ENCODE measurements at places on chromosomes 1 and 21.

- peak; percentile 82 for DNase-seq
Measured at GRCh38 chr1:960363-961131, at the start of gene KLHL17. TSS of gene KLHL17 (plus strand) at chr1:960584. CDS start at chr1:960694, 110 bp downstream.

GRCh38 chr1:71834601-71835441 lies 447.5 kb downstream of the NEGR1 start:
- DNase-seq = no peak

DNA sequence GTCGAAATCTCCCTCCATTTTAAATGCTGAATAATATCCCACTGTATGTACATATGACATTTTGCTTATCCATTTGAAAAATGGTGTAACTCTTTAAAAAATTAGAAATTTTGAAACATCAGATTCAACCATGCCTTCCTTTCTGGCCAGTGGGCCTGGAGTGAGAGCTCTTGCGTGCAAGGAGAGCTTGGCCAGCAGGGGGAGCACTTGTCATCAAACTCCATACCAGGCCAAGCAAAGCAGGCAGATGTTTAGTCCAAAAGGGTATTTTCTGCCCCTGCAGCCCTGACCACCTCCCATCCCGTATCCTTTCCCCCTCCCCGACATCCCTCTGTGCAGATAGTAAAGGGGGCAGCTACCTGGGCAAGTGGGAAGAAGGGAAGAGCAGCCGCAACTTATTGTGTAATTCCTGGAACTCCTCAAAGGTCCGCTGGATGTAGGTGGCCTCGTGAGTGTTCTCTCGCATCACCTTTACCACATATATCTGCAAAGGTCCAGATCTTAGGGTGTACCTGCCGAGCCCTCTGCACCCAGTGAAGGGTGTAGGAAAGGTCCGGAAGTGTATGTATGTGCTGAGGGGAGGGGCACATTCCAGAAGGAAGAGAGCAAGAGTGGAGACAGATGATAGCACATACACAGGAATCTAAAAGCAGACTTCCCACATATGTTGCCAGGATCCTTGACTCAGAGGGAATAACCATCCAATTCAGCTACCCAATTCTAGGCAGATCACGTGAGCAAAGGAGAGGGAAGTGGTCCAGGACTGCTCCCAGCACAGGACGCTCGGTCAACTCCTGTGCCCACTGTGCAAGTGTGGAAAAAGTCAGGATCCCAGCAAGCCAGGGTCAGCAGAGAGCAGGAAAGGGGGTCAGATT lies 19.9 kb upstream of the PPP1R15B start:
- DNase-seq = peak; percentile 81

- no peak for DNase-seq
Measured at GRCh38 chr1:159141584-159142390, 29.6 kb upstream of the CADM3 start.

DNA sequence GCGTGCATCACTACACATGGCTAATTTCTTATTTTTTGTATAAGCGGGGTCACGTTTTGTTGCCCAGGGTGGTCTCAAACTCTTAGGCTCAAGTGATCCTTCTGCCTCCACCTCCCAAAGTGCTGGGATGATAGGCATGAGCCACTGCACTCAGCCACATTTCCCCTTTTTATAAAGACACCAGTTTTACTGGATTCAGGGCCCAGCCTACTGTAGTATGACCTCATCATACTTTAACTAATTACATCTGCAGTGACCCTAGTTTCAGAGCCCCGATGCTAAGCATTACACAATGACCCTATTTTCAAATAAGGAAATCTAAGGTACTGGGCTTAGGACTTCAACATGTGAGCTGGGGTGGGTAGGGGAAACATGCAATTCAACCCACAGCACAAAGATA lies 31.8 kb upstream of the ENAH start:
- no peak for DNase-seq

DNA sequence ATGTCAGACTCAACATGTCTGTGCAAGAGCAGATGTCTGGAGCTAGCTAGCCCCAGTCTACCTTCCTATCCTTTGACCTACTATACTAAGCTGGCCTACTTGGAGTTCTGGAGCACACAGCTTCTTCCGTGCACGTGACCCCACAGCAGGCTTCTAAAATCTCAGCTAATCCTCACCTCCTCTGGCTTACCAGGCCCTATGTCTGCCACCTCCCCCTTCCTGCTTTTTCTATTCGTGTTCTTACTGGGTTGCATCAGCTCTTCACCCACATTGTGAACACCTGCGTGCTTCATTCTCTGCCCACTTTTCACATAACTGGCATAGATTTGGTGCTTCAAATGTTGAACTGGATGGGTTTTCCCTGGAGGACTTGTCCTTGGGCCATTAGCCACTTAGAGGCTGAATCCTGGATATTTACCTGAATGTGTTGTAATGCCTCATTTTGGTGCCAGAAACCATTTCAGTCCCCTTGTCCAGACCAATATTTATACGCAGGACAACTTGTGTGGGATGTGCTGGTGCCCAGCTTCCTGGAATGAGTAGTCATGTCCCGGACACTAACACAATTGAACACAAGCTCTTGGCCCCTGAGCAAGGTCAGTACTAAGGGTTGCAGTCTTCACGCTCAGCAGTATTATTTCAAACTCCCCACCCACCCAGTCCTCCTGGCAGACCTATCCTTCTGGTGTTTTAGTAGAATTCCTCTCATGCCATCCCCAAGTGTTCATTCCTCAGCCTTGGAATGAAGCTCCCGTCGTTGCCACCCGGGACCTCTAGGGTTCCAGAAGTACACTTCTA lies 24.0 kb downstream of the TENT5C start:
- no peak for DNase-seq

DNA sequence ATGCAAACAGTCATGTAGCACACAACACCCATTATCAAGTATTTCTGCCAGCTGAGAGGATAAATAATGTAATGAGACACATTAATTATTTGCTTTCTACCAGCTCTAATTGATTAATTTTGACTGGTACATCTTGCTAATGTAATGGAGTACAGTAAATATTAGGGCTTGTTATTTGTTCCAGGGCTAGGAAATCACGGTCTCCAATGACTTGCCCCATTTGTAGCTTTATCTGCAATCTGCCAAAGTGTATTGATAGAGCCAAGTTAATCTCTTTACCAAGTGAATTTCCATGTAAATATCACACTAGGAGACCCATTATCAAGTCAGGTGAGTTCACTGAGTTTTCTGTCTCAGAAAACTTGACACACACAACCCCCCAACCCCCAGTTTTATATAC lies 55.1 kb downstream of the RGS13 start:
- no peak for DNase-seq

DNA sequence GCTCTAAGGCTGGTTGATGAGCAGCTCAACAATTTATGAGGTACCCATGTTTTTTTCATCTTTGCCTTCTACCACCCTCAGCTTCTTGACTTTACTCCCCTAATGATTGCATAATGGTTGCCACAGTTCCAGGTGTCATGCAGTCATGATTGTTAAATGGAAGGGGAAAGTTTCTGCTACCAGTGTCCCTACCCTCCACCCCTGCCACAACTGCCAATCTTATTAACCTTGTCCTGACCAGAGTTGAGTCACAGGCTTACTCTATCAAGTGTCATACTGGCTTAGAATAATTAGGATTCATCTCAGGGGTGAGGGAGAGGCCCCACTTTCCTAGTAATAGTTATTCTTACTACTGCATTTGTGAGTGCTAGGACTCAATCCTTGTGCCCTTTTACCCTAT lies 7.9 kb upstream of the FUBP1 start:
- DNase-seq = no peak

GRCh38 chr21:33030633-33031032 lies 4.9 kb downstream of the OLIG2 start:
- no peak for DNase-seq

GRCh38 chr1:148315071-148315811 lies 163.2 kb upstream of the NBPF11 start:
- no peak for DNase-seq

DNA sequence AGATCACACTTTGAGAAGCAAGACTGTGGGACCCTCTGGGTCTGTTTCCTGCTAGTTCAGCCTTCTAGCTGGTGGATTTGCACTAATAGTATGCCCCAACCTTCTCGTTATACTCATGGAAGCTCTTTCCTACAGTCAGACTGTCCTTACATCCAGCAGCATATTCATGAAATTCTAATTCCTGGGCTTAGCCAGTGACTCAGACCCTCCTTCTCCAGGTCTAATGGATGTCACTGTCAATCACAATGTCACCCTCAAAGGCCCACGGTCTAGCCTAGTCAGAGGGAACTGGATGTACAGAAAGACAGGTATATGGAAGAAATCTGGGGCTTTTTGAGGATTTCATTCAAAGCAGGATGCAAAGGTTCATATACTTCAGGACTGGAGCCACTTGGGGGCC lies 72.4 kb downstream of the KCNJ15 start:
- DNase-seq = no peak

GRCh38 chr1:81305997-81306452 lies 494.7 kb upstream of the ADGRL2 start:
- no peak for DNase-seq

- DNase-seq = no peak
Measured at GRCh38 chr1:226986496-226987178, 46.5 kb downstream of the COQ8A start.

- DNase-seq = no peak
Measured at GRCh38 chr21:28110074-28110473, 882.6 kb downstream of the LTN1 start.

DNA sequence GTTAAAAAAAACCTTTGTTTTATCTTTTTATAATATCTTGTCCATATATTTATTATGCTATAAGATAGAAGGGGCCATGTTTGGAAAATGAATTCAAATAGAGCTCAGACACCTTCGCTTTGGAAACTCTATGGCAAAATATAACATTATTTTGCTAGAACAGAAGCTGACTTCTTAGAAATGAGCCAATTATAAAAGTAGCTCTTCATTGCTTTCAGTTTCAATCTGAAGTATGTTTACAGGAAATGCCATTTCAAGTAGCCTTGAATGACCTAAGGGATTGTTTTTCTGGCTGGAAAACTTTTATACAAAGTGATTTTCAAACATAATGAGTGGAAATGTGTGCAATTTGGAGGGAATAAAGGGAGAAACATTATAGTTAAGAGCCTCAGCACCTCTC lies 37.8 kb upstream of the GBP5 start:
- peak; percentile 52 for DNase-seq

DNA sequence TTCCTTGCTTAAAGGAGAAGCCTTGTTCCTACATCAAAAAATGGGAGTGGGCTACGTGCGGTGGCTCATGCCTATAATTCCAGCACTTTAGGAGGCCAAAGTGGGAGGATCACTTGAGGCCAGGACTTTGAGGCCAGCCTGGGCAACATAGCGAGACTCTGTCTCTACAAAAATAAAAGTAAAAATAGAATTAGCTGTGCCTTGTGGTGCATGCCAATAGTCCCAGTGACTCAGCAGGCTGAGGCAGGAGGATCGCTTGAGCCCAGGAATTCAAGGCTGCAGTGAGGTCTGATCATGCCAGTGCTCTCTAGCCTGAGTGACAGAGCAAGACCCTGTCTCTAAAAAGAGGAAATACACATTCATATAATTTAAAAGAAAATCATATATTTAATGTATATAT lies 127.1 kb downstream of the C1orf21 start:
- DNase-seq = no peak

DNA sequence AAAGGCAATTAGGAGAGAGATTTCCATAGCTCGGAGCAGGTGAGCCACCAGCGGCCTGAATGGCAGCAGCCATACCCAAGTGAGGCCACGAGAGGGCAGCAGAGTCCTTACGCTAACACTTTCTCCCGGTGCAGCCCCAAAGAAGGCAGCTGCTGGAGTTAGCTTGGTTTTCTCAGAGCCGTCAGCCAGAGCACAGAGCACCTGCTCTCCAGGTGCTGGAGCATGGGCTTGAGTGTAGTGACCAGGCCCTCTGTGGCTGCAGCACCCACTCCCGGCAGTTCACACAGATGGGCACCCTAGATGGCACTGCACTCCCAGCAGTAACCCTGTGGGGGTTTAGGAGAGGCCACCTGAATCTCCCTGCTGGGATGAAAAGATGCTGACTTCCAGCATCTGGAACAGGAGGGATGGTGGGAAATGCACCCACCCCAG lies 45.8 kb downstream of the TMCC2 start:
- peak; percentile 87 for DNase-seq

DNA sequence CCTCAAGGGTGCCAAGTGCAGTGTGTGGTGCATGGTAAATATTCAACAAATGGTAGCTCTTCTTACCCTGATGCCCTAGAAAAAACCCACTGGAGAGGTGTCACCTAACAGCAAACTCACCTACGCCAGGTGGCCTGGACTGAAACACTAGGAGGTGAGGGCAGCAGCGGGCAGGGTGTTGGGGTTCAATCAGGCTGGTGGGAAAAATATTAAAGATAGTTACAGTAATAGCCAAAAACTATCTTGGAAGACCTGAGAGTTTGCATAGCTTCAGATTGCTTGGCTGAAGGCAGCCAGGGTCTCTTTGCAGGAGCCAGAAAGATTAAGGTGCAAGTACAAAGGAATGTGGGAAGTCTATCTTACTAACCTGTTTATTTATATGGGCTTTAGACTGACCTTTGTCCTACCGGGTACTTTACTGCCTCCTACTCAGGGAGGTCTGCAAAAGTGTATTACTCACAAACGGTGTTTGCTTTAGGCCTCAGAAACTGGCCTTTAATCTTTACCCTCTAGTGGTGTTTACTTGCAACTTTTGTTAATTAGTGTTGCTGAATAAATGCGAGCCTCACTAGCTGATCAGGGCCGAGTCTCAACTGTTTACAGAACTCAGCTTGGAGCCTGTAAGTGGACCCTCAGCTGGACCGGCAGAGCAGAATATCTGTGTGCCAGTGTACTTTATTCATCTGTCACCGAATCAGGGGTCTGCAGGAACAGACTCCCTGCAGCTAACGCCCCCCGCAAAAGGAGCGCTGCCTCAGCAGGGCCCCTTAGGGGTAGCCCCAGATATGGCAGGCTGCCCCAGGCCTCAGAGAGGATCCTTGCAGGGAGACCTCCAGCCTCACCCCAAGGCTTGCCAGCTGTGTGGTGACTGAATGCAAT lies 63.9 kb downstream of the SYF2 start:
- no peak for DNase-seq

- no peak for DNase-seq
Measured at GRCh38 chr1:236920286-236920894, 83.9 kb downstream of the MT1HL1 start.

DNA sequence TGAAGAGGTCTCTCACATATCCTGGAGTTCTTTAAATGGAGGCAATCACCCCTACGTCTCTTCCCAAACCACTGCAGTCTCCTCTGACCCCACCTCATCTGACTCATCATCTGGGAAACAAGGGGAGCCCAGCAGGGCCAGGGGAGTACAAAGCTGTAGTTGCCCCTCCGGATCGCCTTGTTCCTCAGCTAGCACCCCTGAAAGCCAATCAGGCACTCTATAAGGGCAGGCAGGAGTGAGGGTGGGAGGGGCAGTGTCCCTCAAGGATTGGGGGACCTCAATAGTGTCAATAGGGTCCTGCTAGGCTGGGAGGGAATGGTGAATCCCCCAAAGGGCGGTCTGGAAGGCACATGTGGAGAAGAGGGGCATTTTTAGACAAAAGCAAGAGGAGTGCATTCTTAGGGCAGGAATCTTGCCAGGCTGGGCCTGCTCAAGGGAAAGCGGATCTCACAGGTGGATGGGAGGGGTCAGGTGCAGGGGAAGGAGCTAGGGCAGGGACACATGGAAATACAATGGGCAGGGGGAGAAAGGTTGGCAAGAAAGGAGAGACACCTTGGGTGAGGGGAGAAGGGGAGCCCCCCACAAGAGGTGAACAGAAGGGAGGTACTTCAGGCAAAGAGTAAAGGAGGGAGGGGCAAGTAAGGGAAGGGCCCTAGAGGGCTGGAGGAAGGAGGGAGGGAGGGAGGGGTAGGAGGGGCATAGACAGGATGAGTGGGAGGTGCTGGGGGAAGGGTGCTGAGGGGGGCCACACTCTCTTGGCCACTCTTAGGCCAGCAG lies 5.8 kb downstream of the SHISA4 start:
- no peak for DNase-seq

Data from CD4-positive, alpha-beta T cell treated with Interleukin-10 for 1 hour (primary cell).